ENCODE measurements at places on chromosomes 6 and 20.

GRCh38 chr6:6006428-6007365 lies at the start of gene NRN1:
Gene NRN1, minus strand, starts transcription at chr6:6006925. Its CDS starts 176 bp downstream, at chr6:6006749.
- no peak for DNase-seq

DNA sequence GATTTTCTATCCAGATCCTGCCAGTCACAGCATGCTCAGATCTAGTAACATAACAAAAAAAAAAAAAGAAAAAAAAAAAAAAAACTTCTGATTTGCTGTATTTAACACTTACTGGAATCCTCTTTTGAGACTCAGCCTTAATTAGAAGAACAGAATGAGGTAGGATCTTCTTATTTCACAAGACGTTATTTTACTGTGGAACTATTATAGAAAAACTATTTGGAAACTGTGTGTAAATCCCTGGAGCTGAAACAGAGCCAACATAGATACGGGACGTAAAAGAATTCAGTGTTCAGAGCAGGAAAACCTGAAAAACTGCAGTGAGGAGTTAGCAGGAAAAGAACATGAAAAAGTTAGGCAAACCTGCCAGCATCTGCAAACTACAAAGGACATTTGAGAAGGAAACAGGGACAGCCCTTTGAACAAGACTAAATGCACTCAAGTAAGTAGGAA lies 3.4 kb upstream of the ZNF217 start:
- DNase-seq = no peak

DNA sequence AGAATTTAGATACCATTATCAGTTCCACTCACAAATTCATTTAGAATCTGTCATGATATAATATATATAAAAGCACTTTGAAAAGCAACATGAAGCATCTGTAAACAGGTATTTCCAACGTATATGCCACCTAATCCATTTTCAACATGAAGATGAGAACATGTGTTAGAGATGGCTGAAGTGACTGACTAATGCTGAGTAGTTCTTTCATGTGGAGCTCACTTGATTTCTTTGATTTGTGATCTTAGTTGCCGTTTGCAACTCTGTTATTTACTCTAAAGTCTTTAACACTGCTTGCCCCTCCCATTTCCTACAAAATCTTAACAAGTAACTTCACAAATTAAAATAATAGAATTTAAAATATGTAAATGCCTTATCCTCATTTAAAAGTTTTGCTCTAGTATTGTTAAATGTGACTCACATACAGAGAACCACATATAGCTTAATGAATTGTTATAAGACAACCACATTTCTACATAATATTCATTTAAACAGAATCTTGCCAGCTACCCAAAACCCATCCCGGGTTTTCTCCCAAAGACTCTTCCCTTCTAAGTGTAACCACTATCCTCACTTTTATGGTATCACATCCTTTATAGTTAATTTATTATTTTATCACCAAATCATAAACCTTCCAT lies 78.3 kb downstream of the ME1 start:
- DNase-seq = no peak

DNA sequence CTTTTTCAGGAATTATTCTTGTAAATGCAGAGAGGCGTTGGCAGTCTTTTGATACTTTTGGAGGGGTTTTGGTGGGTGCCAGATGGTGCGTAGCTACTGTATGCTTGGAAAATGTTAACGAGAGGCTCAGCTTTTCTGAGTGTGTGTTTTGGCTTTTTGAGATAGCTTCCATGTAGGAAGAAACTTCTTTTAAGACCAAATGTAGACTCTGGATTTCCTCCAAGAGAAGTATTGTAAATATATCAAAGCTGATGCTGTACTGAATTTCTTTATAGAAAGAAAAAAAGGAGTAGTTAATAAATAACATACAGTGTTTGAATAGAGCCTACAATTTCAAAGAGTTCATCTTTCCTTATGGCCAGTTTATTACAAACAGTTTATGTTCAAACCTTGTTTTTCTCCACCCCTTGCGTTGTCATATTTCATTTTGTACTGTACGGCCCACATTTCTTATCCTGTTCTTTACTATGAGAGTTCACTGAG lies 16.7 kb downstream of the TIAM2 start:
- DNase-seq = no peak

DNA sequence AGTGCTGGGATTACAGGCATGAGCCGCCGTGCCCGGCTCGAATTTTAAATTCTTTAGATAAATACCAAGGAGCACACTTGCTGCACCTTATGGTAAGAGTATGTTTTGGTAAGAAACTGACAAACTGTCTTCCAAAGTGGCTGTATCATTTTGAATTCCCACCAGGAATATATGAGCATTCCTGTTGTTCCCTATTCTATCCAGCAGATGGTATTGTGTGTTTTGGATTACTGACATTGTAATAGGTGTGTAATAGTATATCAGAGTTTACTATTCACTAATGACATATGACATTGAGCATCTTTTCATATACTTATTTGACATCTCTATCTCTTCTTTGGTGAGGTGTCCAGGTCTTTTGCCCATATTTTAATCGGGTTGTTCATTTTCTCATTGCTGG lies 40.5 kb downstream of the TGM6 start:
- no peak for DNase-seq

GRCh38 chr20:21273755-21274386 lies 29.3 kb upstream of the XRN2 start:
- DNase-seq = no peak

DNA sequence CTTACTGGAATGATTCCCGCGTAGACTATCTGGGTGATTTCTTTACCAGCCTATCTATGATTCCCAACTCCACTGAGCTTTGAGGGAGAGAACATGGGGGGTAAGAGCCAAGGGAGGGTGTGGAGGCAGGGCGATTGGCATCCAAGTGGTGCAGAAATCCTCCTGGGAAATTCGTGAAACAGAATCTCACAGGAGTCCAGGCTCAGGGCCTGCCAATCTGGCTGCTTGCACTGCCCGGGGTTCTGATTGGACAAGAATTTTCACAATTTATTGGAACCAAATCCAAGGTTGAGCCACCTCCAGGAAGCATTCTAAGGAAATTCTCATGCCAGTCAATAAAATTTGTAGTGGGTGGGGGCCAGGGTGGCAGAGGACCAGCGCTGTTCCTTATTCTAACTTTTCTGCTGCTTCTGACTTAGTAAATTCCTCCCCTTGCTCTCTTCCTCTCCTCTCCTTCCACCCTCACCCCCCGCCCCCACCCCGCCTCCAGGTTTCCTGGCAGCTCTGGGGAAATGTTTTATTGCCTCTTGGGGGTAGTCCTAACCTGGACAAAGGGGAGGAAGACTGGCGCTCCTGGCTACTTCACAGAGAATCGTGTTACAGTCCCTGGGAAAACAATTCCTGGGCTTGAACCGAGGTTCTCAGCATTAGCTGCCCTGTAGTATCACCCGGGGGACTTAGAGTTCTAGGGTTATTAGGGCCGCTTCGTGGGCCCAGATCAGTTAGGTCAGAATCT lies 3.1 kb downstream of the BMP6 start:
- no peak for DNase-seq

DNA sequence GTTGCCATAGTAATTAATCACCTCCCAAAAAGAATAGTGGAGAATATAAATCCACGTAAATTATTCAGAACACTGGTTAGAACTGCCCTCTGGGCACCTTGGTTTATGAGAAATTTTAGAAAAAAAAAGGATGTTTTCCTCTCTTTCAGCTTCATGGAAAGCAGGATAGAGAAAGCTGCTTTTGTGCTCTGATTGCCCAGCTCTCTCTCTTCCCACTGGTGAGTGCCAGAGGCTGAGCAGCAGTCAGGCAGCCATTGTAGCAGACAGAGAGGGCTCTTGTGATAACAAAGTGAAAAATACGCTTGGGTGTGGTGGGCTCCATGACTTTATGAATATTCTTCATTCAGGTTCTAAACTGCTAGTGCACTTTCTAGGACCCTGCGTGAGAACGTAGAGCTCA lies 26.4 kb downstream of the SLC35F1 start:
- no peak for DNase-seq

DNA sequence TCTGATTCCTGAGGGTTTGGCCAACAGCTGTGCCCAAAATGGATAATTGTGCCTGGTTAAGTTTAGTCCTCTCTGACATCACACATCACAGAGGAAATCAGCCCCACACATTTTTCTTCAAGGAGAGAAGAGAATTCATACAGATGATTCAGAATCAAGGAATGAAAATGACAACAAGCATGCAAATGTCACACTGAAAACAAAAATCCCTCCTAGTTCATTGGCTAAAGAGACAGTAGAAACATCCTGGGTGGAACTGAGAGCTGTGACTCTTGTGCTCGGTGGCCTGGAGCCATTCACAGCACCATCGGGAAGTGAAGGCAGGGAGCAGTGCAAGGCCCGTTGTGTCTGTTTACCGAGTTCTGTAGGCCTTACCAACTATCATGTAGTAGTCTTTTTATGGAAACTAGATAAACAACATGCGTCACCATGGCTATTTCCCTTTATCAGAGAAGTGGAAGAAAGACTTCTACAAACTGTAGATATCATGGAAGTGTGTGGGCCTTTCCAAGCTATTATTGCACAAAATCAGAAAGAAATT lies 81.7 kb upstream of the TENT5A start:
- no peak for DNase-seq

DNA sequence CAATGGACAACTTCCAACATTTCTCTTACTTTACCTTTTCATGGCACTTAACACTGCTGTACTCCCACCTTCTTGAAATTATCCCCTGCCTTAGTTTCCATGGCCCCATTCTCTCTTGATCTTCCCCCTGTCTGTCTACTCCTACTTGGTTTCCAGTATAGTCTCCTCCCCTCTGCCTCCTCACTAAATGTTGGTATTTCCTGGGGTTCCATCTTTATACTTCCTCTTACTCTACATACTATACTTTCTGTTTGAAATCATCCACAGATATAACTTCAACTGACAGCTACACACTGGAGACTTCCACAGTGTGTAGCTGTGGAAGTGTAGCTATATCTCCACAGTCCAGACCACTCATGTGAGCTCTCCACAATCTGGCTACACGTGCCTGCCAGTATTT lies 13.5 kb downstream of the ZHX3 start:
- DNase-seq = no peak

- no peak for DNase-seq
These were observed 52.9 kb downstream of the TINAG start for GRCh38 chr6:54361188-54361587.

- DNase-seq = no peak
These were observed 12.8 kb upstream of the SLC4A11 start for GRCh38 chr20:3251806-3252205.

DNA sequence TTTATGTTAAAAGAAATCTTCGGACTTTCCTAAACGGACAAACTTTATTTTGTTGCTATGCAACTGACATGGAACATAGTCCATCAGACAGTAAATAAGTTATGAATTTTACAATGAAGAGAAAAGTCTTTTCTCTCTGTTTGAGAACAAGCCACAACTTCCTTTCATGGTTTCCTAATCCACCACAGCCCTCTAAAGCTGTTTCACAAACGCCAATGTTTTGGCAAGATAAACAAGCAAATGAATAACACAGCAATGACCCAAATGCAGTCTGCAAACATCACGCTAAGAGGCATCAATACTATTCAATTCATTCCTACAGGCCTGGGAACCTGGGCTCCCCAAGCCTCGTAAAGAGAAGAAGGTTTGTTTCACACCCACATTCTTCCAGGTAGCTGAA lies 60.4 kb downstream of the HAO1 start:
- DNase-seq = no peak

DNA sequence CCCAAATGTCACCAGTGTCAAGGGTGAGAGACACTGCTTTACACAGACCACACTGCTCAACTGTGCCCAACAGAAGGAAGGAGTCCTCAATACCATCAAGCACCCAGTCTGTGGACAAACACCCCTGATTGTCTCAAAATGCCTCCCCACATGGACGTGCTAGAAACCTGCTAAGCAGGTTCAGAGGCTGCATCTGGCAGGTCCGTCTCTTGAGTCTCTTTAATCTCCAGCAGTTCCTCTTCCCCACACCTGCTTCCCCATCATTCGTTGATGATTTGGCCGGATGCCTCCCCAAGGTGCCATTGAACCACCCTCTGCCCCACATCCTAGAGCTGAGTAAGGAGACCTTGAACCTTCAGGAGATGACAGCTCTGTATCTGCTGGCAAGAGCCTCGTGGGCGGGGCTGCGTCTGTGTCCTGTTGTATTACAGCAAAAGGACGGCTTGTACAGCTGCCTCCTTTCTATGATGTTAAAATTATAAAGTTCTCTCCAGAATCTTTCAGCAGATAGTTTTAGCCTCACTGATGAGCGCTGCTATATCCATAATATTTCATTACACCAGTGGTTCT lies 179.2 kb downstream of the PREX1 start:
- no peak for DNase-seq

GRCh38 chr20:51563486-51564332 lies 21.2 kb upstream of the NFATC2 start:
- no peak for DNase-seq

DNA sequence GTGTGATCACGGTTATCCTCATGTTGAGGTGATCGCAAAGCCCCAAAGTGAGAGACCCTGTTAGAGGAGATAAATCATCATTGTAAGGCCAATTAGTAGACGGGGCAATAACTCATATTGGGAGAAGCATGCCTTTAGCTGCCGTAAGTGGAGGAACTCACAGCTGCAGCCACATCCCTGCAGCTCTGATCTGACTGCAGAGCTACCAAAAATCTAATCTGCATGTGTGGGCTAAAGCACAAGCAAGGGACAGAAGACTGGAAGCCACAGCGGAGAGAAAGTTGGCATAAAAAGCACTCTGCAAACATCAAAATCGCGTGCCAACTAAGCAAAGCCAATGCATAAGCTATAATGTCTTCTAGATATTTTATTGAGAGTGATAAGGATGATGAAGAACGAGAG lies 79.8 kb downstream of the TBC1D7 start:
- DNase-seq = no peak

GRCh38 chr20:34493646-34494045 lies 22.6 kb upstream of the DYNLRB1 start:
- DNase-seq = no peak

DNA sequence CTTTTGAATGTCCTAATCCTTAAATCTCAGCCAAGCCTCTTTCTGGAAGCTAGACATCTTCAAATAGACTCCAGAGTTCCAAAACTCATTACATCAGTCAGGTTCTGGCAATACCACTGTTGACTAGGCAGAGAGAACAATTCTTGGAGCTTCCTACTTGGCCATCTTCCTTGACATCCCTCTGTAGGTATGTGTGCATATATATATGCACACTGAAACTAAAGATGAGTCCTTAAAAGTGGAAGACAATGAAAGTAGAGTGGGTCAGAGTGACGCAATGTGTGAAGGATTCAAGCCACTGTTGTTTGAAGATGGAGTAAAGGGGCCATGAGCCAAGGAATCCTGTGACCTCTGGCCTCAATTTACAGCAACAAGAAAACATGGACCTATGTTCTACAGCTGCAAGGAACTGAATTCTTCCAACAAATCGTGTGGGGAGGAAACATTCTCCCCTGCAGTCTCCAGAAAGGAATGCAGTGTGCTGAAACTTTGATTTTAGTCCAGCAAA lies 18.7 kb upstream of the DUSP22 start:
- DNase-seq = no peak

All from T follicular helper cell (primary cell).